ENCODE measurements at places on chromosomes 12 and 14. TPM values are rescaled to one million over a fixed set of nuclear protein-coding genes. Genes with fewer than 3 reads are reported as not detected.

DNA sequence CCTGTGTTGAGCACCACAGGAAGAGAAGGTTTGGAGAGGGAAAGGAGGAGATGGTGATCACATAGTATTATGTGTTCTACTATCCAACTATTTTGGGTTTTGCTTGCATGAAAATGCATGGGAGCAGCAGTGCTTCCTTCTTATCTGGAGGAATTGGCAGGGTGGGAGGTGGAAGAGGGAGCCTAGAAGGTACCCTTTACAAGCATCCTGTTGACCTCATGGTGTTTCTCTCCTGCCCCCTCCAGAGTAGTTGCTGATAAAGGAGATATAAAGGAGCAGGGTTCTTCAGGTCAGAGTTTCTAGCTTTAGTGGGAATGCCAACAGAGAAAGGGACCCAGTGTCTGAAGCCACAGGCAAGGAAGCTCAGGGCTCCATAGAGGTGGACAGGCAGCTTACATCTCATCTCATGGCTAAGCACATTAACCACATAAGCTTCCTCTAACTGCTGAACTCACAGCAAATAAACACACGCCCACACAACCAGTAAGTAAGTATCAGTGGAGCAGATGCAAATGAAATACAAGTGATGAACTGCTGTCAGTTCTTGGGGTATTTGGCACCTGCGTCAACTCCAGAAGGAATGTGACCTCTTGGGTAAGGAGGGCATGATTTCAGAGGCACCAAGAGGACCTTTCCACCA, 174.2 kb upstream of the SLC38A2 start:
- H3K4me1 ChIP-seq: peaks cover 55% of the 10 kb centered on the region
- no peak overlapping the region for H3K4me3 ChIP-seq
- H3K27me3 ChIP-seq: no peaks in the 10 kb centered on the region
- peaks cover 18% of the 10 kb centered on the region for H3K36me3 ChIP-seq
- peak overlapping the region; percentile 82 for H3K27ac ChIP-seq
- peak; percentile 49 for DNase-seq

DNA sequence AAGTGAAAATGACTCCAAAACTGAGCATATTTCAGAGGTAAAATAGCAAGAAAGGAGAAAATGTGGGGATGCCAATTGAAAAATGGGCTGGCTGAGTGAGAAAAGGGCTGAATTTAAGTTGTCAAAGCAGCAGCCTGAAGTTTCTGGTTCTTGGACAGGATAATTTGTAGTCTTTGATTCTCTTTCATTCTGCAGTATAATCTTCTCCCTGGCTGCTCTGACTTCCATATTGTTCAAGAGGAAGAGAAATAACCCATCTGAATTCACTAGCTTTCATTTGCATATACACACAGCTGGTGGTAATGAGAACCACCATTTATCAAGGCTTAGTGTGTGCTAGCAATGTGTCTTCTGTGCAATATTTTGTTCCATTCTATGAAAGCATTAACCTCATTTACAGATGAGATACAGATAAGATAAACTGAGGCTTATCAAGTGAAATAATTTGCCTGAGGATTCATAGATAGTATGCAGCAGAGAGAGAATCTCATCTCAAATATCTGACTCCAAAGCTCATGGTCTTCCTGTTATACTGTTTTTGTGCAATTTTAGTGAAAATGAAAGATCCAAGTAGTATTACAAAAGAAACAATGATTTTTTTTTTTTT, 184.2 kb downstream of the TMTC2 start:
- no peak for DNase-seq
- H3K4me1 ChIP-seq: no peaks in the 10 kb centered on the region
- no peak overlapping the region for H3K27ac ChIP-seq
- no peak overlapping the region for H3K4me3 ChIP-seq

DNA sequence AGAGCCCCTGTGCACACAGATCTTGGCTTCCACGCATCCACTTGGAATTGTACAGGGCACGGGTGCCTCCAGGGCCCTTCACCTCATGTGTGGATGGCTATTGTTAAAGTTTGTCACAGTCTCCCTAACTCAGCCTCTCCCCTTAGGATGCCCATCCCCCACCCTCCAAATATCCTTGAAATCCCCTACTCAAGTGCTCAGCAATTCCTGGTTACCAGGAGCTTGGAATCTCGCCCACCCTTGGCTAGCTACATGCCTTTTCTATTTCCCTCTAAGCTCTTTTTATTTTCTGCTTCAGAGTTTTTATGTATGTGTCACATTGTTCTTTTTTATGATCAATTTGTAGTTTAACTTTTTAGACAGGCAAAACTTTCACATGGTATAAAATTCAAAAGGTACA, 13.0 kb upstream of the NR1H4 start:
- H3K4me3 ChIP-seq: no peak overlapping the region
- no peak for DNase-seq
- no peaks in the 10 kb centered on the region for H3K4me1 ChIP-seq
- no peak overlapping the region for H3K27ac ChIP-seq
- no peaks in the 10 kb centered on the region for H3K27me3 ChIP-seq

The HOXC12 gene
- not detected for total RNA-seq

The ITGB7 gene
- 137 TPM for total RNA-seq
